NCI-H2107 (cell line): ENCODE measurements at places on chromosomes 4 and X.
A peak's percentile ranks its signal among the peaks of the same experiment; 100 is the strongest.

DNA sequence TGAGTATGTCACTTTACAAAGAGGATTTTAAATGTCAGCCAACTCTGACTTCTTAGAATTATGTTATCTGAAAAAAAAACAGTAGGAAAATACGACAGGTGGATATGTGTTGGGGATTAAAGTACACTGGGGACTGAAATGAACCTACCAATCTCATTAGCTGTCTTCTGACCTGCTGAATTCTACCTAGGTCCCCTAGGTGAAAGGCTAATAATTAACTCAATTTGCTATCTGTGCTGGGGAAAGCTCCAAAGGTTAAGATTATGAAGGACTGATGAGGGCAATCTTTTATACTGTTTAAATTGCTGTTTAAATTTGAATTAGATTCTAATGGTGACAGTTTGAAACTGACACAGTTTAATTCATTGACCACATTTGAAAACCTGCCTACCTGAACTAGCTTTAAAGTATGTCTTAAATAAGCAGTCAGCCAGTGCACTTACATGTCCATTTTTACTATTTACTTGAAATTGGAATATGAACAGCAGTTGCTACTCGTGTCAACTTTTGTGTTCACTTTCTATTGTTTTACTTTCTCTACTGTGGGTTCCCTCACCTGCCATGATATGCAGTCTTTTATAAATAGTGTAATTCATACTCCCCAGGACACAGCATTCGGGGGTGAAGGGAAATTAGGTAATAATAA is 977.3 kb downstream of the C4orf33 start:
- DNase-seq = no peak

- DNase-seq = no peak
Observed at GRCh38 chr4:24690436-24690835, 104.9 kb upstream of the SOD3 start.

DNA sequence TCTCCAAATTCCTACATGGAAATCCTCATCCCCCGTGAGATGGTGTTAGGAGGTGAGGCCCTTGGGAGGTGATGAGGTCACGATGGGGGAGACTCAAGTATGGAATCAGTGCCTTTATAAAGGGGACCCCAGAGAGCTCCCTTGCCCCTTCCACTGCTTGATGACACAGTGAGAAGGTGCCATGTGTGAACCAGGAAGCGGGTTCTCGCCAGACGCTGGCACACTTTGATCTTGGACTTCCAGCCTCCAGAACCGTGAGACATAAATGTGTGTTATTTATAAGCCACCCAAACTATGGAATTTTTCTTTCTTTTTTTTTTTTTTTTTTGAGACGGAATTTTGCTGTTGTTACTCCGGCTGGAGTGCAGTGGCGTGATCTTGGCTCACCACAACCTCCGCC is 237.6 kb downstream of the DHRSX start:
- no peak for DNase-seq

- no peak for DNase-seq
Observed at GRCh38 chr4:8644966-8645752, 52.6 kb downstream of the CPZ start.

- no peak for DNase-seq
Observed at GRCh38 chrX:138794246-138794645, 82.7 kb upstream of the FGF13 start.

DNA sequence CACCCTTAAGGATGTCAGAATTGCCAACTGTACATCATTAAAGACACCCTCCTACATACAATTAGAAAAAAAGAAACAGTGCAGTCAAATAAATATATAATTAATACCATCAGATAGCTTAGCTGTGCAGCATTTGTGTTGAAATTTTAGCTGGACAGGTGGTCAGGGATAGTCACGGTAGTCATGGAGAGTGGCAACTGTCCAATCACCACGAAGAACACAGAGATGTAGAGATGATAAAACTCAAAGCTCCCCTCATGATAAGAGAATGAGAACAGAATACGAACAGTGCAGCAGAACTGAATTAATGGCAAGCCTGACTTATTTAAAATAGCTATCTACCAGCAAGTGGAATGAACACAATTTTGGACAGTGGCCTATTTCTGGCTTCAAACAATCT is 27.2 kb downstream of the SLC39A8 start:
- no peak for DNase-seq

- DNase-seq = no peak
Observed at GRCh38 chr4:24279469-24279868, 304.9 kb downstream of the DHX15 start.

DNA sequence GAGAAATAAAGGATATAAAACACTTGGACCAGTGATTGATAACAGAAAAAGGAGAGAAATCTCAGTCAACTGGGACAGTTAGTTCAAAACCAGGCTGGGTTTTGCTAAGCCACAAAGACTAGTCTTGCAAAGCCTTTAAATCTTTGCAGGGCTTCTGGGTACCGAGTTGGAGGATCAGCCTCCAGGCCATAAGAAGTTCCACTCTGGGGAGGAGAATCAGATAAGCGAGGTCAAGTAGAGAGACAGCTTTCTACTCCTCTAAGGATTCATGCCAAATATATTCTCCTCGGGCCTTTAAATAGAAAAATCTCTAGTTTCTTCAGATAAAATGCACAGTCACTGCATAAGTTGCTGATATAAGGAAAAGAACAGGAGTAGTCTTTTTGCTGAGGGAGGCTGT is 92.7 kb downstream of the MFAP3L start:
- DNase-seq = no peak

DNA sequence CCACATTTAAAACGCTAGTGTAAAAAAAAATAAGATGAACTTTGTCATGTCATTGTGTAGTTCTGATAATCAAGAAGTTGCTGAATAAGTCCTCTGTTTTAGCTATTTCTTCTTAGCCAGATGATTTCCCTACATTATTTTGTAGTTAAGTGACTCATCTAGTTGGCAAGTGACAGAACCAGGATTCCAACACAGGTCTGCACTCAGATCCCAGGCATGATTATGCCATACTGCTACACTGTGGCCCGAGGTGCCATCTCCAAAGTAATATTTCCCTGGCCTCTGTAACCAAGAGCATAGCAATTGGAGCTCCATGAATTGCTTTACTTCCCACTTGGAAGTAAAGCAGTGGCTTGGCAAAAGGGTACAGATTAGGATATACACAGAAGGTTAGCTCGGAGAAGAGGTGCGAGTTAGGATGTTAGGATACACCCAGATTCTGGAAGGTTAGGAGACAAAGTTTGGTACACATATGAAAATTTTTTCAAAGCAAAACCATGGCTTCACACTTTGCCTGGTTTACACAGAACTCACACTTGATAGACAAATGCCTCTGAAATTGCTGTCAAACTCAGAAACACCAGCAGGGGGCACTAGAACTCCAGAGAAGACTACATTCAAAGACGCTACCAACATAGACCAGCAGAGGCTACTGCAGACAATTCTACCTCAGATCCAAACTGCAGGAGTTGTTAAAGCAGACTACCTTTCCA is 41.4 kb downstream of the SRPX2 start:
- peak; percentile 59 for DNase-seq

GRCh38 chr4:860561-860960 is 34.6 kb upstream of the CPLX1 start:
- DNase-seq = no peak

- DNase-seq = no peak
Observed at GRCh38 chrX:129613596-129613995, 41.2 kb downstream of the APLN start.

DNA sequence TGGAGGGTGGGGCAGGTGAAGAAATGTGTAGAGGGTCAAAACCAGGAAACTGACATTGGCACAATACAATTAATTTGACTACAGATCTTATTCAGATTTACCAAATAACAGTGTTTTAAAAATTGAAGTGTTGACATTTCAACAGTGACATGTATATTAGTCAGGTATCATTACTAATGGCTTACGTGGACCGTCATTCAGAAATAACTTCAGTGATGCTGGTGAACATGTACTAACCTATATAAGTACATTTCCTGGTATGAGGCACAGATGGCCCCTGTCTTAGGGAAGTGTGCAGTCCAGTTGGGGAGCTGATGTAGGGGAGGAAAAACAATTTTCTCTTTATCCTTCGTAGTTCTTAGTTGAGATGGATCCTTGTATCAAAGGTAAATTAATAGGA is 22.3 kb upstream of the MAOA start:
- DNase-seq = no peak

- DNase-seq = no peak
Observed at GRCh38 chrX:265502-265901, 15.7 kb upstream of the PLCXD1 start.

DNA sequence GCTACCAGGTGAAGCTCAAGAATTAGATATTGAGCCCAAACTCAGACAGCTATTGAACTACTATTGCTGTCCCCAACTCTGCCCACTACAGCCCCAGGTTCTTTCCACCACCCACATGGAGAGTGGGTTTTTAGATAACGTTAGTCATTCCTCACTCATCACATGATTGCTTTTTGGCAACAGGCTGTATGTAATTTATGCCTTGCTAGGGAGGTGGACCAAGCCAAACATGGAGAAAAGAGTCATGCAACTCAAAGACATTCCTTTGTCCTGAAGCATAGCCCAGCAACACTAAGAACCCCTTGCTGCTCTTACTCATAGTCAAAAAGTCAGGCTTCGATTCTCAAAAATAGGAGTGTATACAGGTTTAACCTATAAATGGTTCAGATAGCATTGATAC is 275.9 kb upstream of the VCX3A start:
- DNase-seq = no peak
